ENCODE measurements at places on chromosomes 6 and 20.

DNA sequence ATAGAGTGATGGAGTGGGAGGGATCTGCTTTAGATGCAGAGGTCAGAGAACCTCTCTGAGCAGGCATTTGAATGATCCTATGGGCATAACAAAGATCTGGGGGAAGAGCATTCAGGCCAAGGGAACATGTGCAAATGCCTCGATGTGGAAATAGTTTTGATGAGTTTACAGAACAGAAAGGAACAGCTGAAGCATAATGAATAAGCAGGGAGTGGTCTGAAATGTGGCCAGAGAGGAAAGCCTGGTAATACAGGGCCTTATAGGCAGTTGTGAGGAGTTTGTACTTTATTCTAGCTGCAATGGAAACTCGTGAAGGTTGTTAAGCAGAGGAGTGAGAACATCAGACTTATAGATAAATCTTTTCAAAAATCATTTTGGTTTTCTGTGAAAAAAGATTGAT is 33.0 kb upstream of the ME1 start:
- DNase-seq, result no peak

GRCh38 chr6:53618219-53618618 is 47.3 kb downstream of the KLHL31 start:
- DNase-seq, result no peak

GRCh38 chr6:72861935-72862432 is 240.1 kb downstream of the KCNQ5 start:
- DNase-seq, result no peak

GRCh38 chr6:37059344-37060194 is 54.1 kb downstream of the FGD2 start:
- DNase-seq, result no peak

DNA sequence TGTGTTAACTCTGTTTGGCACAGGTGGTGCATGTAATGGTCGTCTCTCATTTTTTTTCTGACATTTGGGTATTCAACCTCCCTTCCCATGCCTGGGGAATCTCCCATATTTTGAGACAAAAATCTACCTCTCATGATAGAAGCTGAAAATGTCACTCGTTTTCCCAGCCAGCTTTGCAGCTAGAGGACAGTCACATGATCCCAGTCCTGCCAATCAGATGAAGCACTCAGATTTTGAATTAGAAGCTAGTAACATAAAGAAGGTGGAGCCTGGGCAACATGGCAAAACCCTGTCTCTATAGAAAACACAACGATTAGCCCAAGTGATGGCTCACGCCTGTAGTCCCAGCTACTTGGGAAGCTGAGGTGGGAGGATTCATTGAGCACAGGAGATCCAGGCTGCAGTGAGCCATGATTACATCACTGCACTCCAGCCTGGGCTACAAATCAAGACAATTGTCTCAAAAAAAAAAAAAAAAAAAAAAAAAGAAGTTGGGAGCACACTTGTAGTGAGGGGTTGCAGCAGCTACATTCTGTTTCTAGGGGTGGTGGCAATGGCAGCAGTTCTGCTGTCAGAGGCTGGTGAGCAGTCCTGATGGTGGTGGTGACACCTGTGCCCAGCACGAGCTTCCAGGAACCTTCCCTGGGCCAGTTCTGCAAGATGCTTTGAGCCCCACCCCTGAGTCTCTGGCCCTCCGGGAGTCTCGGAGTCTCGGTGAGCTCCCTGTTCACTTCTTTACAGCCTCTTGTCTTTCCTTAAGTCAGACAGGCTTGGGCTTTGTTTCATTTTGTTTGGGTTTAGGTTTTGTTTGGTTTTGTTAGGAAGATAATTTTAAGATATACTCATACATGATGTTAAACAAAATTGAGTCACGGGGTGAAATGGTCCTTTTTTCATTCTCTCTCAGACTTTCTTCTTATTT is 94.1 kb upstream of the KCNG1 start:
- no peak for DNase-seq

DNA sequence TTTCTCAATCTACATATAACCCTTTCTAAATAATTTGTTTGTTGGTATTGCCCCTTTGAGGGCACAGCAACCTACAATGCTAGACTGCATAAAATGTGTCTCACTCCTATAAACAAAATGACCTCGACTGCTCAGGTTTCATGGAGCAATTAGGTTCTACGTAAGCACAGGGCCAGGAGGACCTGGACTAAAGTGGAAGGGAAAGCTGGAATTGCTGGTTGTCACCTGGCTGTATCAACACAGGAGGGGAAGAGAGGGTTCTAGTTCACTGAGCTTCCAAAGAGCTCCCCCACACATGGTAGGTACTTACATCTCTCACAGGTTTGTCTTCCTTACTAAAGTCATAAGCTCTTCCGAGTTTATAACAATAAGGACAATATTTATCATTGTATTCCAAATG is 51.0 kb downstream of the NCOA6 start:
- no peak for DNase-seq

DNA sequence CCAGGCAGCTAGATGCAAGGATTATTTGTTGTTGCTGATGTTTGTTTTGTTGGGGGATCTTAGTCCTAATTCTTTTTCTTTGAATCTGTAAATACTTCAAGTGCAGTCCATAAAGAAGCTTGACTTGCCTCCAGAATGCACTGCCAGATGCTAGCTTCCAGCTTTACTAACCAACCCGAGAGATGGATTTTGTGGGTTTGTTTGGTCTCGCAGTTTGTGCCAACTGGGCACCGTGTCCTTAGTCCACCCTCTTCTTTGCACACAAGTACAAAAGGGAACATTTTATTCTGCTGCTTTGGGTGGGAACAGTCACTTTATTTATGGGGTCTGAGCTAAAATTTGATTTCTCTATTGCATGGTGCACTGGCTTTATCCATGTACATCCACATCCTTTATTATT is 212.0 kb downstream of the PLCB1 start:
- no peak for DNase-seq

DNA sequence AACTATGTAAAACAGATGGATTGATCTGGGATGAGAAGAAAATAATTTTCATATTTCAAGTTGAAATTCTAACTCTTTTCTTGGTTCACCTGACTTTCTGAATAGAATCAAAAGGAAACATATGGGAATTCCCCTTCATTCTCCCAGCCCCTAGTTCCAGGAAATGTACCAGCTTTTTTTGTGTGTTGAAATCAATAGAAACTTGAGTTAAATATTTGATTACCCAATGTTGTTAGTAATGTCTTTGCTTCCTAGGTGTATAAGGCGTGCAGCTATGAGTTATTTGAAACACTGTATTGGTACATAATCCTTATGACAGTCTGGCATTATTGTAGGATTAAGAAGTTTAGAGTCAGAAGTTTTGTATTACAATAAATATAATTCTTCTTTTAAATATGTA is 21.5 kb downstream of the VNN2 start:
- no peak for DNase-seq

- no peak for DNase-seq
Measured at GRCh38 chr6:158413814-158414565, 101.7 kb downstream of the TULP4 start.

GRCh38 chr20:63119121-63119962 is 96.6 kb downstream of the YTHDF1 start:
- DNase-seq, result no peak

- no peak for DNase-seq
Measured at GRCh38 chr6:154298297-154298696, 58.3 kb downstream of the IPCEF1 start.

DNA sequence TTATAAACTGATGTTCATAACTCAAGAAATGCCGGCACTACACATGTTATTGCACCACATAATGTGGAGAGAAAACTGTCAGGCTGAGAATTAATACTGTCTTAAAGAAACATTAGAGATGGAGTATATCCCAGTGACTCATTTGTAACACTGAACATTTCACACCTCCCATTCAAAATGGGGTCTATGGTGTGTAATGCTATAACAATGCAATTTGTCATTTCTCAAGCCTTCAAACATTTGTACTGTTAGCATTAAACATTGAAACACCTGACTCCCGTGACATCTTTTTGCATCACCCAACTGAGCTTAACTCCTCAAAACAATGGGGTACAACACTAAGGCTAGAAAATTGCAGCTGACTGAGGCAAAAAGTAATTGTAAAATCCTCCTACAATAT is 151.7 kb downstream of the DST start:
- DNase-seq, result no peak

DNA sequence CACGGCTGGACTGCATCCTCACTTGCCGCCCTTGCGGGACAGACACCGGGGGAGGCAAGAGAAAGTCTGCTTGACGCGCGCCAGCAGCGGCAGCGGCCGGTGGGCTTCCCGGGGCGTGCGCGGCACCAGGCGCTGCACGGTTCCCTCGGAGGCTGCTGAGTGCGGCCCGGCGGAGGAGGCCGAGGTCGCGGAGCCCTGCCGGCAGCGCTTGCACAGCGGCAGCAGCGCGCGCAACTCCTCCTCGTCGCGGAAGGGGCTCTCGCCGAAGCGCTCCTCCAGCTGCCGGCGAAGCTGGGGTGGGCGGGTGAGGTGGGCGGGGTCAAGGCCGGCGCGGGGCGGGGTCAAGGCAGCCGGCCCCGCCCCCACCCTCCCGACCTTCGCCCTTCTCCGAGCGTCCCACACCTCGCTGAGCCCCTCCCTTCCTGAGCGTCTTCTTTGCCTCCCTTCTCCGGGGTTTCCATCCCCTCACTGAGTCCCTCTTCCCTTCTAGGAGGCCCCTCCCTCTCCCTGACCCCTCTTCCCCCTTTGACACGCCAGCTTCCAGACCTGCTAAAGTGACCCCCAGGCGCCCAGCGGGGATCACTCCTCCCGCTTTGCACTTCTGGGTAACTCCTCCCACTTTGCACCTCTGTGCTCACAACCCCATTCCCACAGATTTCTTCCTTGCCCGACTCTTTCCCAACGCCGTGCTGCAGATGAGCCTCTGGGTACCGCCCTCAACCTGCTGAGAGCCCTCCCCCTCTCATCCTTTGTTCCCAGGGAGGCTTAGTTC is 8.8 kb downstream of the DUSP15 start:
- peak; percentile 82 for DNase-seq

DNA sequence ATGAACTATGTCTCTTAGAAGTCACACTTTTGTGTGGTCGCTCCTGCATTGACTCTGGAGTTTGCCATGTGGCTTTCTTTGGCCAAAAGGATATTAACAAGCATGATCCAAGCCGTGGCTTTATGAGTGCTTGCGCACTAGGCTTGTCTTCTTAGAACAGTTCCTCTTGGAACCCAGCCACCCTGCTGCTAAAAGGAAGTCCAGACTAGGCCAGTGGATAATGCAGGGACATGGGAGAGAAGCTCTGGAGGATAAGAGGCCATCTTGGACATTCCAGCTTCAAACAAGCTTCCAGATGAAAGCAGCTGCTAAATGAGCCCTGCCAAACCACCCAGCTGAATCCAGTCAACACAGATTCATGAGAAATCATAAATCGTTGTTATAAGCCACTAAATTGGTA is 346.4 kb downstream of the CDC5L start:
- no peak for DNase-seq

GRCh38 chr6:9499709-9500108 is 915.2 kb downstream of the TFAP2A start:
- DNase-seq, result no peak

- no peak for DNase-seq
Measured at GRCh38 chr6:157484181-157484580, 103.2 kb downstream of the ZDHHC14 start.

DNA sequence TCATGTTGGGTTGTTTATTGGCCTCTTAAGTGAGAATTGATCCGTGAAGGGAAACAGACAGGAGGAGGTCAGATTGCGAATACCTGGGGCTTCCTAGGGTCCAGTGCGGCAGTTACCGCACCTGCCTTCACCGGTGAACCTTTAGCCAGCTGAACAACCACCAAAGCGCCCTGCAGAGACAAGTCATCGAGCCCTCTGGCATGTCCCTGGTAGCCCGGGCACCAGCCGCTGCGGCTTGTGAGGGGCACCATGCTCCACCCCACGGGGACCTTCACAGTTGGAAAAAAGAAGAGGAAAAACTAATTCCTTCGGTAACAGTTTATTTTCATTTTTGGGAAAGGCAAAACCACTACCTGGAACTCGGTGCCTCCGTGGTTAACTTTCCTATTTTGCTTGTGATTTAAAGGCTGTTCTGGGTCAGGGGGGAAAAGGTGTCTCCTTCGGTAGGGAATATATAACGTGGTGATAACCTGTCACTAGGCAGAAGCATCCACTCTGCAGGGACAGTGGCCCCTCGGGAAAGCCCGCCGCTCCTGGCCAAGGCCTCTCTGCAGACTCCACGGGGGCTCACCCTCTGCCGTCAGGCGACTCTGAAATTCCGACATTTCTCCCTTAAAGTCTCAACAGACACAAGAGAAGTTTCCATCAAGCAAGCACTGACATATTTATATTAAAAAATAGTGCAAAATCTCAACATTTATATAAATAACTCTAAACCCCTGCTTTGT is 30.7 kb upstream of the ZBP1 start:
- DNase-seq, result no peak

- no peak for DNase-seq
Measured at GRCh38 chr20:21047981-21048380, 58.2 kb downstream of the LINC00237 start.

DNA sequence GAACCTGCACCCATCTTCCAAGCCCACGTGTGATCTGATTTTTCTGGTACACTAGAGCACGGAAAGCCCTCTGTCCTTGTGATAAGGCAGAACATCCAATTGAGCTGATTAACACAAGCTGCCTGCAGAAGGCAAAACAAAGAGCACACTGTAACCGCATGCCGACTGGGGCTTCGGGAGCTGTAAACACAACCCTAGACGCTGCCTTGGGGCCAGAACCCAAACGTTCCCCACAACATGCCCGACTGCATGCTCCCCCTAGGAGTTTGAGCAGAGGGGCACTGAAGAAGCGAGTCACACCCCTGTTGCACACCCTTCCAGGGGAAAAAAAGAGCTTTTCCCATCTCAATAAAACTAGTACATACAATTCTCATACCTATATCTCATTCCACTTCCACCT is 470.7 kb downstream of the HTR1B start:
- DNase-seq, result no peak

- no peak for DNase-seq
Measured at GRCh38 chr6:11650025-11650696, 112.6 kb downstream of the TMEM170B start.

DNA sequence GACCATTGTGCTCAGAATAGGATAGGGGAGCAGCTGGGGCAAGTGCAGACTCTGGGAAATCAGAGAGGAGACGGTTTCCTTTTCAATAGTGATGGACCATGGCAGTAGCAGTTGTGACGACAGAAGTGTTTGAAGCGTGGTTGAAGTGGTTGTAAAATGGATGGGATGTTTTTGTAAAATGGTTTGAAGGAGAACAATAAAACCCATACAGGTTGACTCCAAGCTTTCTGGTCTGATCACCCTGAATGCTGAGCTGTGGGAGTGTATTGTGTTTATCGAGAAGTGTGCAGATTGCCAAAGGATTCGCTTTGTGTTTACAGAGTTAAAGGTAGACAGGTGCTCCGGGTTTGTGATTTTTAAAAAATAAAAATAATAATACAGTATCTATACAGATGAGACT is 255.2 kb upstream of the SULF2 start:
- DNase-seq, result peak; percentile 82

GRCh38 chr20:965956-966355 is 36.2 kb downstream of the RSPO4 start:
- no peak for DNase-seq
